ENCODE measurements at places on chromosomes 6 and 20.

GRCh38 chr6:131159578-131159977 is 24.3 kb downstream of the AKAP7 start:
- no peak for DNase-seq
- H3K4me3 ChIP-seq, result no peak overlapping the region
- no peaks in the 10 kb centered on the region for H3K36me3 ChIP-seq
- no peaks in the 10 kb centered on the region for H3K27me3 ChIP-seq
- H3K4me1 ChIP-seq, result no peaks in the 10 kb centered on the region

- no peak overlapping the region for H3K4me3 ChIP-seq
- no peak for DNase-seq
- H3K4me1 ChIP-seq, result no peaks in the 10 kb centered on the region
Observed at GRCh38 chr6:21323577-21323976, 270.0 kb upstream of the SOX4 start.

- H3K4me3 ChIP-seq, result no peak overlapping the region
- peaks cover 31% of the 10 kb centered on the region for H3K4me1 ChIP-seq
- DNase-seq, result no peak
- H3K36me3 ChIP-seq, result no peaks in the 10 kb centered on the region
- peak overlapping the region; percentile 59 for H3K27ac ChIP-seq
Observed at GRCh38 chr20:19285436-19285835, 73.0 kb downstream of the SLC24A3 start.

DNA sequence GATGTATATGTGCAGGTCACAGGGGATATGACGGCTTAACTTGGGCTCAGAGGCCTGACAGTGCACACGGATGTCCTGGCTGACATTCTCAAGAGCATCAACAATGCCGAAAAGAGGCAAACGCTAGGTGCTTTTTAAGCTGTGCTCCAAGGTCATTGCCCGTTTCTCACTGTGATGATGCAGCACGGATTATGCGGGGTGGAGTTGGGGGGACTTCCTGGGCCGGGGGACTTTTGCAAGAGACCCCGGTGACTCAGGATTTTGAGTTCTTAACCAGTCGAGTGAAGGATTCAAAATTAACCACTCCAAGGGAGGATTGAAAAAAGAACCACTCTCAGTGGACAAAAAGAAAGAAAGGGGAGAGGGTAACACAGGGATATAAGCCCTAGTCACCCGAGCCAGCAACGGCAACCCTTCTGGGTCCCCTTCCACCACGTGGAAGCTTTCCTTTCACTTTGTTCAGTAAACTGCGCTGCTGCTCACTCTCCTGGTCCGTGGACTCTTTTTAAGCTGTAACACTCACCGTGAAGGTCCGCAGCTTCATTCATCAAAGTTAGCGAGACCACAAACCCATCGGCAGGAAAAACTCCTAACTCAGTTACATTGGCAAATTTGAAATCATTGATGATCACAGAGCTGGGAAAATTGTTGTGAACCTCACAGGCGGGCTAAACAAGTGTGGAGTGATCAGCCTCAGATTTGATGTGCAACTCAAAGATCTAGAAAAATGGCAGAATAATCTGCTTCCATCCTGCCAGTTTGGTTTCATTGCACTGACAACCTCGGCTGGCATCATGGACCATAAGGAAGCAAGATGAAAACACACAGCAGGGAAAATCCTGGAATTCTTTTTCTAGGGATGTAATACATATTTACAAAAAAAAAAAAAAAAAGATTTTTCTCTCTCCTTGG is 199.3 kb downstream of the ARID1B start:
- H3K36me3 ChIP-seq, result no peaks in the 10 kb centered on the region
- H3K27me3 ChIP-seq, result no peaks in the 10 kb centered on the region
- H3K4me3 ChIP-seq, result peak overlapping the region; percentile 4
- no peak for DNase-seq
- H3K4me1 ChIP-seq, result peaks cover 70% of the 10 kb centered on the region

GRCh38 chr20:47748069-47748468 is 37.2 kb downstream of the SULF2 start:
- DNase-seq, result no peak
- no peaks in the 10 kb centered on the region for H3K27me3 ChIP-seq
- no peak overlapping the region for H3K4me3 ChIP-seq
- H3K36me3 ChIP-seq, result no peaks in the 10 kb centered on the region
- H3K4me1 ChIP-seq, result peaks cover 12% of the 10 kb centered on the region

DNA sequence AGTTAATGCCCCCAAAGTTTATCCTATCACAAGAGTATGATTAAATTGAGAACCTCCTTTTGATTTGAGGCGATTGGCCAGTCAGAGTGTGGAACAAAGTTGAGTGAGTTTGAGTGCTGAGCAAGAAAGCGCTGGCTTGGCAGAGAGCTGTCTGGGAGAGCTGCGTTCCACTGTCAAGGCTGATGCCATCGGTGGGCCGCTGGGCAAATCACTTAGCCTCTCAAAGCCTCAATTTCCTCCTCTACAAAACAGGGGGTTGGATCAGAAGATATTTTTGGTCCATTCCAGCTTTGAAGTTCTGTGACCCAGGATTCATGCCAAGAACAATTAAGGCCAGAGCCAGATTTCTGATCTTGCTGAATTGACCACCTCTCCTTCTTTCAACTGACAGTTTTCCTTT is 60.2 kb downstream of the TMEM242 start:
- DNase-seq, result no peak
- no peak overlapping the region for H3K27ac ChIP-seq
- no peaks in the 10 kb centered on the region for H3K4me1 ChIP-seq
- no peaks in the 10 kb centered on the region for H3K27me3 ChIP-seq

- no peak overlapping the region for H3K27ac ChIP-seq
- no peaks in the 10 kb centered on the region for H3K36me3 ChIP-seq
- no peaks in the 10 kb centered on the region for H3K27me3 ChIP-seq
- no peak overlapping the region for H3K4me3 ChIP-seq
- H3K4me1 ChIP-seq, result peaks cover 6% of the 10 kb centered on the region
- DNase-seq, result no peak
Observed at GRCh38 chr20:54151075-54151439, 22.7 kb downstream of the CYP24A1 start.

GRCh38 chr6:170532867-170533488 is 20.1 kb downstream of the PSMB1 start:
- no peak for DNase-seq
- no peaks in the 10 kb centered on the region for H3K36me3 ChIP-seq
- no peak overlapping the region for H3K27ac ChIP-seq
- no peaks in the 10 kb centered on the region for H3K27me3 ChIP-seq
- no peaks in the 10 kb centered on the region for H3K4me1 ChIP-seq

DNA sequence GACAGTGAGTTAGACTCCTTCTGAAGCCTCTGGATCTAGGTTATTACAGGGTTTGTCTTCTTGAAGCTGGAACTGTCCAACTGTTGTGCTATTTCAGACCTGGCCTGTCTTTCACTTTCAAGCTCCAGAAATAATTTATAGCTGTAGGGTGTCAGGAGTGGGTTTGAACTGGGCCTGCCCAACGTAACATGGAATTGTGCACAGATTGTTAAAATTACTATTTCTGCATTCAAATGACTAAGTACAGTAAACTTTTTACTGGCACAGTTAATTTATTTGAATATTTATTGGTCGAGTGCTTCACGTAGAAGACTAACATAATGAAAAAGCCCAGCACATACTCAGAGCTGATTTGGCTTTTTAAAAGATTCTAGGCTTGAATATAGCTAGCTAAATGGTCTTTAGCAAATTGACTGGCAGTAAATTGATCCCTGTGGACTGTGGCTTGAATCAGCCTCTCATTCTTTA is 74.3 kb downstream of the ARID1B start:
- no peak overlapping the region for H3K4me3 ChIP-seq
- DNase-seq, result no peak
- H3K36me3 ChIP-seq, result no peaks in the 10 kb centered on the region
- peaks cover 79% of the 10 kb centered on the region for H3K4me1 ChIP-seq

GRCh38 chr6:168097621-168098430 is 18.8 kb upstream of the FRMD1 start:
- no peak overlapping the region for H3K4me3 ChIP-seq
- H3K27ac ChIP-seq, result no peak overlapping the region
- no peaks in the 10 kb centered on the region for H3K27me3 ChIP-seq
- H3K4me1 ChIP-seq, result peaks cover 10% of the 10 kb centered on the region

DNA sequence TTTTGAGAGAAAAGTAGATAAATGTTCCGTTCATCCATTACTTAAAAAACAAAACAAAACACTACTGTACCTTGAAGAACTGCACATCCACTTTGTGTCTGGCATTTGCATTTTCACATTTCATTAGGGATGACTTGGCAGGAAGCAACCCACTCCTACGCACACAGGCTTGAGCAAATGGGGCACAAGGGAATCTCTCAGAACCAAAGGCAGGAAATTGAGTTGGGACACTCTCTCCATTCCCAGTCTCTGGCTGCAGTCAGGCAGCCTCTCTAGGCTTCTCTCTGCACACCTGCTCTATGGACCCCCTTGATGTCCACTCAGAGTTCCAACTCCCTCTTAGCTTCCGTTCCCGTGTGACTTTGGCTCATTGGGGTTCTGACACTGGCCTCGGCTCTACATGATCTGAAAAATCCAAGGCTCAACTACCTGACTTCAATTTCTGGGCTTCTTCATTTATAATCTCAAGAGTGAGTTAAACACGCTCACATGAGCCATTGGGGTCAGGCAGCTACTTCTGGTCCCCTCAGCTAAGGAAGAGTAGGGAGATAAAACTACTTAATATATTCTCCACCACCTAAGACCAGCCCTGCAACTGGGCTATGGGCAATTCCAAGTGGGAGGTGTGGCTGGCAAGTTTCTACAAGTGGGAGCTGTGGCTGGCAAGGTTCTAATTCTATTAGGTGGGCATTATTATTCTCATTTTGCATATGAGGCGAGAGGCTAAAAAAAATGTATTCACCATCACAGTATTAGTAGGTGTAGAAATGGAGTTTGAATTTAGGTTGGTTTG is 251.9 kb downstream of the SOD2 start:
- H3K36me3 ChIP-seq, result no peaks in the 10 kb centered on the region
- H3K27ac ChIP-seq, result no peak overlapping the region
- H3K27me3 ChIP-seq, result no peaks in the 10 kb centered on the region
- peak; percentile 40 for DNase-seq
- H3K4me1 ChIP-seq, result no peaks in the 10 kb centered on the region

DNA sequence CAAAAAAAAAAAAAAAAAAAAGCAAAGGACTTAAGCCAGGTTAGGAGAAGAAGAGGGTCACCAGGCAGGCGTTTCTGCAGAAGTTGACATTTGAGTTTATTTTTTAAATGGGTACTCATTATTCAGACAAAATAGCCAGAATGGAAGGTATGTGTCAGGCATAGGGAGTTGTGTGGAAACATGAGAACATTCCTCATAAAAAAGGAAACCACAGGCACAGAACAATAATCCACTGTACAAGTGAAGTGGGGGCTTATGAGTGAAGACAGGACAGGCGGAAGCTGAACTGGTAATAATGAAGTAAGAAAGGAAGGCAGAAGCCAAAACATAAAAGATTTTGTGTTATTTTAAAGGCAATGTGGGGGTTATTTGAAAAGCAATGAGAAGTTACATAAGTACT is 104.6 kb downstream of the EPB41L2 start:
- H3K36me3 ChIP-seq, result no peaks in the 10 kb centered on the region
- no peaks in the 10 kb centered on the region for H3K4me1 ChIP-seq
- no peaks in the 10 kb centered on the region for H3K27me3 ChIP-seq
- no peak overlapping the region for H3K4me3 ChIP-seq
- no peak for DNase-seq

- H3K36me3 ChIP-seq, result no peaks in the 10 kb centered on the region
- no peaks in the 10 kb centered on the region for H3K4me1 ChIP-seq
- DNase-seq, result no peak
- H3K27ac ChIP-seq, result no peak overlapping the region
- H3K4me3 ChIP-seq, result no peak overlapping the region
Observed at GRCh38 chr20:14696937-14697336, 359.5 kb upstream of the FLRT3 start.

- no peak overlapping the region for H3K4me3 ChIP-seq
- H3K27me3 ChIP-seq, result no peaks in the 10 kb centered on the region
- no peak for DNase-seq
- H3K36me3 ChIP-seq, result no peaks in the 10 kb centered on the region
- no peak overlapping the region for H3K27ac ChIP-seq
Observed at GRCh38 chr6:108526739-108527174, 34.0 kb upstream of the FOXO3 start.

DNA sequence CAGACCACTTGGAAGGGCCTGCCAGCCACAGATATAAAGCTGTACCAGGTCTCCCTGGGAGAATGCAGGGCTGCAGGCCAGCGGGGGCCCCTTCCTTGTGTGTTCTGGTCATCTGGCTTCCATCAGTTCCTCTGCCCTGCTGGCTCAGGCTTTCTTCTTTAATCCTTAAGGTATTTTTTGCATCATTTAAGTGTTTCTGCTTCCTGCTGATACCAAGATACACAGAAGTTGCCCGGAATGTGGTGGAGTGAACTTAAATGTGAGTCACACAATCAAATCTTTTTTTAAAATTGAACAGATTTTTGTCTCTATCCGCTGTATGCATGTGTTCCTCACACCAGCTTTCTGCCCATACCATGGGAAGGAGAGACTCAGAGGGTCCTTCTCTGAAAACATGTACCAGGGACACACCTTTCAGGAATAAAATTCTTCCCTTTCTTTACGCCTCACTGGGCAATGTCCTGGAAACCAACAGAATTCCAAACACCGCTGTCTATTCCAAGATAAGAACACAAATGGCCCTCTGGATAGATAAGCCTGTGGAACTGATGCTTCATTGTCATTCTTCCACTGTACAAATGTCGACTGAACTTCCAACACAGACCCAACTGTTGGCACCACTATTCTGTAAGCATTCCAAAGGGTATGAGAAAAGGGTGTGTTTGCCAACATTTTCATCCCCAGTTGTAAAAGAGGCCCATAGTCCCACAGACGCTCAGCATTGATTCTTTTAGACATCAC is 206.2 kb upstream of the MYLIP start:
- H3K27ac ChIP-seq, result no peak overlapping the region
- H3K4me1 ChIP-seq, result no peaks in the 10 kb centered on the region
- no peak for DNase-seq
- no peak overlapping the region for H3K4me3 ChIP-seq
- no peaks in the 10 kb centered on the region for H3K27me3 ChIP-seq
- no peaks in the 10 kb centered on the region for H3K36me3 ChIP-seq

DNA sequence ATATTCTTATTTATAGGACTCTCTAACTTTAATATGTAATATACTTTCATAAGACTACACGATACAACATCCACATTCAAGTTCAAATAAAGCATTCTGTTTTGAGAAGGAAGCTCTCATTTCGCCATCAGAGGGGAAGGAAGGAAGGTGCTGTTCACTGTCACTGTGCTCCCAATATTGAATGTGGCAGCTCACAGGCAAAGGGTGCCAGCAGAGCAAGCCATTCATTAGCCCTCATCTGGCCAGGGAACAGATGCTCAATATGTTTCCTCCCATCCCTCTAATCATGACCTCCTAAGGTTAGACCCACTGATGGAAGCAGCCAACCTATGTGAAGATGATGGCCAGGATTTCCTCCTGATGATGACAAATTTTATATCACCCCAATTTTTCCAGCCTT is 154.4 kb downstream of the DST start:
- H3K4me3 ChIP-seq, result no peak overlapping the region
- no peak overlapping the region for H3K27ac ChIP-seq
- no peaks in the 10 kb centered on the region for H3K27me3 ChIP-seq
- DNase-seq, result no peak
- H3K4me1 ChIP-seq, result peaks cover 23% of the 10 kb centered on the region
- H3K36me3 ChIP-seq, result peaks cover 3% of the 10 kb centered on the region

- H3K36me3 ChIP-seq, result no peaks in the 10 kb centered on the region
- DNase-seq, result no peak
- H3K4me1 ChIP-seq, result no peaks in the 10 kb centered on the region
- H3K27me3 ChIP-seq, result no peaks in the 10 kb centered on the region
- no peak overlapping the region for H3K4me3 ChIP-seq
Observed at GRCh38 chr20:34976286-34976685, 20.6 kb downstream of the MYH7B start.

GRCh38 chr20:45405571-45406259 is 2.4 kb upstream of the DBNDD2 start:
- H3K27ac ChIP-seq, result peak overlapping the region; percentile 83
- H3K36me3 ChIP-seq, result peaks cover 11% of the 10 kb centered on the region
- no peaks in the 10 kb centered on the region for H3K27me3 ChIP-seq
- peaks cover 26% of the 10 kb centered on the region for H3K4me1 ChIP-seq
- peak overlapping the region; percentile 67 for H3K4me3 ChIP-seq

All from vagina (tissue), 2 donors.